ENCODE measurements at places on chromosomes 12 and 14.

- no peak for DNase-seq
Observed at GRCh38 chr14:93533437-93533836, 102.7 kb downstream of the UNC79 start.

DNA sequence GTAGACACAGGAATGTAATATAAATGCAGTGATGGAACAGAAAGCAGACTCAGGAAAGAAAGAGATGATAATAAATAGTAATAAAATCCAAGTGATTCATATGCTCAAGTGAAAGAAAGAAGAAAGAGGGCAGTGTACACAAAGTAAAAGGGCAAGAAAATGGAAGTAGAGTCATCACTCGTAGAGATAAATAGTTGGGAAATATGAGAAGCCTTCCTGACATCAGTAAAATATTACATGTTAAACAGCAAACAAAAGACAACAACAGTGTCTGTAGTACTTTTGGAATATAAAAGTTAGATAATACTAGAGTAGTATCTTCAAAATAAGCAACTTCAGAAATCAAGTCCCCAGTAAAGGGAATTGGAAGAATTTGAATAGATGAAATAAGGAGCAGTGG is 412.3 kb downstream of the RAD51B start:
- DNase-seq = no peak

GRCh38 chr12:119802472-119802871 is 74.6 kb downstream of the CIT start:
- no peak for DNase-seq

DNA sequence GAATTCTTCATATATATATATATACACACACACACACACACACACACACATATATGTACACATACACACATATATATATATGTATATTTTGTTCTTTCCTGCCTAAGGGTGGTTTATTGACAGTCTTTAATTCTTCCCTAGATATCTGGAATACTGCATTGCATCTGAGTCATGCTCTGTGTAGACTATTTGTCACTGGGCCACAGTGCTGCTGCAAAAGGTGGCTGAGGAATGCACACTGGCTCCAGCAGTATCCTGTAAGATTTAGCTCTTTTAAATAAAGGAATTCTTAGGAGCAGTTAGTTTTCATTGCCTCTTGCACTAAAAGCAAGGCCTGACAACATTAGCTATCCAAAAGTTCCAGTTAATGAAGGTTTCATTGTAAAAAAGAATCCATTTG is 200.9 kb downstream of the APAF1 start:
- DNase-seq = no peak

DNA sequence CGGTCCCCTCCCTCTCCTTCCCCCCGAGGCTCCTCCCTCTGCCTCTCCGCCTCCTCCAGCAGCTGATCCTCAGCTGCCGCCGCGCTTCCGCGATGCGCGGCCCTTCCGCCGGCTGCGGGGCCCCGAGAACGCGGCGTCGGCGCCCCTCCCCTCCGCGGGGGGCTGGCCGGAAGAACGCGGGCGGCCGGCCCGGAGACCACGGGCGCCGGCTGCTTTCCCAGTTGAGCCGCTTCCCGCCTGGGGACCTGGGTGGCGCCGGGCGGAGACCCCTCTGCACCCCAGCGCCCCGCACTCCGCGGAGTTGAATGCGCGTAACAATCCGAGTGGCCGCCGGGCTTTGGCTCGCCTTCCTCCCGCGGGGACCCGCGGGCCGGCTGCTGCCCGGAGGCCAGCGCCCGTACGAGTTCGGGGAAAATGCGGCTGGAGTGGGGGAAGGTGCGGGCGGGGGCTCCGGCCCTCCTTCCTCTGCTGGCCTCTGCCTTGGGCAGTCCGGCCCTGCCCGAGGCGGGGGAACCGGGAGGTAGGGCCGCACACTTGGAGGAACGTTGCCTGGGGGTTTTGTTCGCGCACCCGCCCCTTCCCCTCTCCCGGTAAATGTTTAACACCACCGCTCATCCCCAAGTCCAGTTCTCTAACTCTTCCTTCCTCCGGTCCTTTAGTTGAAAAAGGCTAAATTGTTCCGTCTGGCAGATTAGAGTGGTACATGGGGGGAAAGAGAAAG is 393 bp upstream of the DCAF5 start:
- DNase-seq = peak; percentile 47

- DNase-seq = no peak
Observed at GRCh38 chr12:41011939-41012338, 176.2 kb upstream of the PDZRN4 start.

GRCh38 chr12:28844718-28845117 is 304.4 kb upstream of the FAR2 start:
- no peak for DNase-seq

DNA sequence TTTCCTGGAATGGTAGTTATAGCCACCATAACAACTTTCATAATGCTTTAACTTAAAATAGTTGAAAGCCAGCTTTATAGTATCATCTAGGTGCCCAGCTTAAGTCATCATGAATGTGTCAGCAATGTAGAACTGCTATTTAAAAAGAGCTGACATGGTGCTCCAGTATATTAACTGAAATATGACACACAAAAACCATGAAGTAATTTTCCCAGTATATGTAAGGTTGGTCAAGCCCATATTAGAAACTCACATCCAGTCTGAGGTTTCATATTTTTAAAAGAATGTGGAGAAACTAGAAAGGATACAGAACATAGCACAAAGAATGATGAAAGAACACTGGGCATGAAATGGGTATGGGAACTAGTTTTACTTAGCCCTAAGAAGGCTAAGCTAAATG is 121.3 kb upstream of the KRAS start:
- no peak for DNase-seq

DNA sequence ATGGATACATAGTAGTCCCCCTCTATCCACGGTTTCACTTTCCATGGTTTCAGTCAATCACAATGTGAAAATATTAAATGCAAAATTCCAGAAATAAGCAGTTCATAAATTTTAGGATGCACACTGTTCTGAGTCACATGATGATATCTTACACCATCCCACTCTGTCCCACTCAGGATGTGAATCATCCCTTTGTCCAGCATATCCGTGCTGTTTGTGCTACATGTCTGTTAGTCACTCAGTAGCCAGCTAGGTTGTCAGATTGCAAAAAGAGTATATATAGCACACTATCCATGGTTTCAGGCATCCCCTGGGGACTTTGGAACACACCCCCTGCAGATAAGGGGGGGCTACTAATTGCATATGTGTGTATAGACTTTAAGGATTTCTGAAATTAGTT is 8.1 kb upstream of the NAA30 start:
- DNase-seq = peak; percentile 50

GRCh38 chr12:122868471-122869177 is 27.3 kb downstream of the VPS37B start:
- DNase-seq = no peak

DNA sequence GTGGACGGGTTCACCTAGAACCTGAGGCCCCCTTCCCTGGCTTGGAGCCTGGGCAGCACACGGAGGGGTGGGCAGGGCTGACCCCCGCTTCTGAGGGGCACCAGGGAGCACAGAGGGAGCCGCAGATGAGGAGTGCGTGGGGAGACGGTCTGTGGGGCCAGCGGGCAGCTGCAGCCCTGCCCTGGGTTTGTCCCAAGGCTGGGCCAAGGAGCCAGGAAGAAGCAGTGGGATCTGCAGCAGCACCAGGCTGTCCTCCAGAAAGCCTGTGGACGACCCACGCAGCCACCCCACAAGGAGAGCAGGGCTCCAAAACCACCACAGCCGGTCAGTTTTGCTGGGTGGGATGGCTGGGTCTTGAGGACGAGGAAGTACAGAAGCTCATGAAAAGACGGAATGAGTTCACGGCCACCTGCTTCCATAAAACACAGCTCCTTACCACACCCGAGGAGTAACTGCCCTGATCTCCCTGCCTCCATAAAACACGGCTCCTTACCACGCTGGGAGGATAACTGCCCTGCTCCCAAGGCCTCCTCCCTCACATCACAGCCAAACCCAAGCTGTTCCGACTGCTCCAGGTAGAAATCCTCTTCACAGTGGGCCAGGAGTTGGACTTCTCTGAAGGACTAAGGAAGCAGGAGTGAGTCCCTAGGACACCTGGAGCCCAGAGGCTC is 9.9 kb upstream of the GOLGA3 start:
- no peak for DNase-seq

- DNase-seq = no peak
Observed at GRCh38 chr14:54652605-54653052, 85.7 kb downstream of the SAMD4A start.

GRCh38 chr12:108821407-108822397 is 35.7 kb downstream of the SSH1 start:
- DNase-seq = no peak

GRCh38 chr12:123389560-123390351 is 5.8 kb downstream of the KMT5A start:
- no peak for DNase-seq

DNA sequence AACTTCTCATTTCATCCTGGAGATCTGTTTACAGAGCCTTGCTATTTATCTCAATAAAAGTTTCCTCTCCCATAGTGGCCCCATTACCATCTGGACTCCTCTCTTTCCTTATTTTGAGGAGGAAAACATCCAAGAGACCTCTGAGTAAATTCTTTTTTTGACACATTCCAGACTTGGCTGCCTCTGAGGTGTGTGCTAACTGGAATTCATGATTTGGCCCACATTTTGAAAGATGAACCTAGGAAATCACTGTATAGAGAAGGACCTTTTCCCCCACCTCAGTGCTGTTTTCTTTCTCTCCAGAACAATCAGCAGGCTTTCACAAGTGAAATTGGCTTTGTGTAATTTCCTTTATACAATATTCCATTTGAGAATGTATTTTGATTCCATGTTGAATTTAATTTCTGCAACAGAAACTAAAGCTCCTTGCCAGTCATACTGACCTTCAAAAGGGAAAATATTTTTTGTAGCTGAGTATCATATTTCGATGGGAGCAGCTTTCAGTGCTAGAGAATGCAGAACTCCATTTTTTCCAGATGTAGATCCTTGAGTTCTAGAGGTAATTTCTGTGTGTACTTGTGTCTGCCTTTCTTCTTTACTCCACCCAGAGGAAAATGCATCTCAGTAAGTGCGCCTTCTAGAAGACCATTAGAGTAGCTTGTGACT is 244.9 kb upstream of the RGS6 start:
- no peak for DNase-seq

DNA sequence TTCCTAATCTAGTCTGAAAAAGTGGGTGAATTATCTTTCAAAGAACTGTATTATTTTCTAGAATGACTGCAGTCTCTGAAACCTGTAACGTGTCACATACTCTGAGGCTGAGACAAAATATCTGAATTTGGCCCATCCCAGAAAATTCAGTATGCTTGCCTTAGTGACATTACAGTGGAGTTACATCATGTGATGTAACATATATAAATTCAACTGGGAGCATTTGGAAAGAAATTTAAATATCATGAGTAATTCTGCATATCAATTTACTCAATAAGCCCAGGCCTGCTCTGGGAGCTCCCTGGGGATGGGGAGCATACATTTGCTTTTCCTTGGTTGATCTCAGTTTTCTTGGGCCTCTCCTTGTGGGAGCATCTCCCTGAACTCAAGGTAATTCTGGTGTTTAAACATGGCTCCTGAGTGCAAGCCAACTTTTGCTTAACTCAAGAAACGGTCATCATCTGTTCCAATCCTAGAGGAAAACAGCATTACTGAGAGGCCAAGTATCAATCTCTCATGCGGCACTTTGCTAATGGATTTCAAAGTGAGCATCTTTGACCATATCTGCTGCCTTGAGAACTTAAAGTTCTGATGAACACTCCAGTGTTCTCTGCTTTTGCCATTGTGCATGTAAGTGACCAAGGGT is 54.4 kb downstream of the AKAP6 start:
- DNase-seq = no peak

DNA sequence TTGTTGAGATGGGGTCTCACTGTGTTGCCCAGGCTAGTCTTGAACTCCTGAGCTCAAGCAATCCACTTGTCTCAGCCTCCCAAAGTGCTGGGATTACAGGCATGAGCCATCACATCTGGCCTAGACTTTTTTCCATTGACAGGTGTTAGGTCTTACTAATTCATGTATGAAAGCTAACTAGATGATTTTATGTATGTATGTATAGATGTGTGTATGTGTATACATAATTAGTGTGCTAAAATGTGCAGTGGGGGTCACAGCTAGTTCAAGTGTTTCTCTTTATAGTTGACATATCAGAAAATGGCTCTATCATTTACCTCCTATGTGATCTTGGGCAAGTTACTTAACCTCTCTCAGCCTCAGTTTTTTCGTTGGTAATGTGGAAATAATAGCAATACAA is 23.5 kb downstream of the UNC79 start:
- no peak for DNase-seq

DNA sequence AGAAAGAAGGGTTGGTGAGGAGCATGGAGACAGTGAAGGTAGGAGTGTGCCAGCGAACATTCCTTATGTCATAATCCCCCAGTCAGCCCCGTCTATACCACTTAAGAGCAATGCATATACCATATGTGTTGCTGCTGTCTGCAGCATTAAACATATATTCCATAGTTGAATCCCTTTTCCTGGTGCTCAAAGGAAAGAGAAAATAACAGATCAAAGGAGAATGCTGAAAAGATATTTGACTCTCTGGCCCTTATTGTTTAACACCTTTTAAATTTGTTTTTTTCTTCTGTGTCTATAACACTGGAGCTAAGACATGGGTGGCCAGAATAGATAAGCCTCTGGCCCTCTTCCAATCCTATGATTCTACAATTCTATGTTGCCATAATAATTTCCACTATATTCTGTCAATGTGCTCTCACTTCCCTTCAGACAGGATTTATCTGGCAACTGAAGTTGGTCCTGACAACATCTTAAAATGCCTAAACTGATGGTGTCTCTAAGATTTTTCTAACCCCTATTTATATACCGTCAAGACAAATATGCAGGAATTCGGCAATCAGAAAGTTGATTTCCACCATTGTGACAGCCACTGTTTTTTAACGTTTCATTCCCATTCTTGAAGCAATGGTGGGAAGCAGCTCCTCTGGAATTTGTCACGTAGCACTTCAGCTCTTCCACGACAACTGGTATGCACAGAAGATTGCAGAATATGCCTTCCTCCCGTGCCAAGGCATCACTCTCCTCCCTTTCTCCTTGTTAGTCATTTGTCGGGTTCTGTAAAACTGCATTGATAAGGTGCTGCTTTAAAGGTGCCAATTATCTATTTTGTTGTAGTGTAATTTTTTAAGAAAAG is 204.7 kb downstream of the BCAT1 start:
- DNase-seq = no peak

- no peak for DNase-seq
Observed at GRCh38 chr12:48351022-48351708, 446 bp upstream of the ZNF641 start.

DNA sequence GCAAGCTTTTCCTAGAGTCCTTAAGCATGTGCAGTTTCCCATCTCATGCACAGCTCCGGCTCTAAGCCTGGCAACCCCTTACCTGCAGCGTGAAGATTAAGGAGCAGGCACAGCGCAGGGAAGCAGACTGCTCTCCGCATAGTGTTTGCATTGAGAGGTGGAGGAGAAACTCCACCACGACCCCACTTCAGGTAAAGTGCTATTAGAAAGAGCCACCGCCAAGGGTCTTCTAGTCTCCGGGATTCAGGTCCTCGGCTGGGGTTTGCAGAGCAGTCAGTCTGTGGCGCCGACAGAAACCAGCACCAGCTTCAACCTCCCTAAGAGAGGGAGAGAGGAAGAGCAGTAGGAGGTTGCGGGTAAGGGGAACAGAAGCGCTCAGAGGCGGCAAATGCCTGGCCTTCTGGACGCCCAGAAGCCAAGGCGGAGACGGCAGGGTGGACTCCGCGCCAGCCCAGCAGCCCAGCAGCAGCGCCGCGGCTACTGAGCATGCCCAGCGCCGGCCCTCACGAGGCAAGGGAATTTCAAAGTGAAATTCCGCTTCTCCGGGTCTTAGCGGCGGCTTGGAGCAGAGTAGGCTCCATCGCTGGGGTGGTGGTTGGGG is at the start of gene PTPRR:
TSS of gene PTPRR (minus strand) at position 488 of the 601 bp plus-strand sequence. CDS start at position 140, 348 bp downstream.
- DNase-seq = no peak
